ENCODE measurements at places on chromosomes 6 and 20.
A peak's percentile ranks its signal among the peaks of the same experiment; 100 is the strongest.

GRCh38 chr6:100230115-100230952, 234.4 kb downstream of the SIM1 start:
- no peak for DNase-seq

DNA sequence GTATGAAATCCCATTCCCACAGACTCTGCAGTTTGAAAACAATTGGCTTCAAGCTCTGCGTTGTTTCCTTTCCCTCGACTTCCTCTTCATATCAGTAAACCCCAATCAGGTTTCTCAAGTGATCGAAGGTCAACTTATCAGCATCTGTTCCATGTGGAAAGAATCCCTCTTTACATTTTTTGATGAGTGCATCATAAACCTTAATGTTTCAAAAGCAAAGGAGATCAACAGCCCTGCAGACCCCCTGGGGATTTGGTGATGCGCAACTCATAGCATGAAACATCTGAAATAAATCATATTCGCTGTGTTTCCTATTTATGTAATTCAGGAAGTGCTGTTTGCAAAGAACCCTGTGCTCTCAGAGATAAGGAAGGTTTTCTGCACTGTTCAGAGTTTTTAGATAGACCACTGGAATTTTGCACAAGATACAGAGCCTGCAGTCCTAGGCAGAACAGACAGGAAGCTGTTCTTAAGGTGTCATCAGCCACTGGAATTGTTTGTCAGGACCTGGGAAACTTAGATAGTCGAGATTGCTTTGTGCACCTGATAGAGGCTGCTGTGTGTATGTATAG, 216.0 kb downstream of the HIVEP2 start:
- DNase-seq, result peak; percentile 2

DNA sequence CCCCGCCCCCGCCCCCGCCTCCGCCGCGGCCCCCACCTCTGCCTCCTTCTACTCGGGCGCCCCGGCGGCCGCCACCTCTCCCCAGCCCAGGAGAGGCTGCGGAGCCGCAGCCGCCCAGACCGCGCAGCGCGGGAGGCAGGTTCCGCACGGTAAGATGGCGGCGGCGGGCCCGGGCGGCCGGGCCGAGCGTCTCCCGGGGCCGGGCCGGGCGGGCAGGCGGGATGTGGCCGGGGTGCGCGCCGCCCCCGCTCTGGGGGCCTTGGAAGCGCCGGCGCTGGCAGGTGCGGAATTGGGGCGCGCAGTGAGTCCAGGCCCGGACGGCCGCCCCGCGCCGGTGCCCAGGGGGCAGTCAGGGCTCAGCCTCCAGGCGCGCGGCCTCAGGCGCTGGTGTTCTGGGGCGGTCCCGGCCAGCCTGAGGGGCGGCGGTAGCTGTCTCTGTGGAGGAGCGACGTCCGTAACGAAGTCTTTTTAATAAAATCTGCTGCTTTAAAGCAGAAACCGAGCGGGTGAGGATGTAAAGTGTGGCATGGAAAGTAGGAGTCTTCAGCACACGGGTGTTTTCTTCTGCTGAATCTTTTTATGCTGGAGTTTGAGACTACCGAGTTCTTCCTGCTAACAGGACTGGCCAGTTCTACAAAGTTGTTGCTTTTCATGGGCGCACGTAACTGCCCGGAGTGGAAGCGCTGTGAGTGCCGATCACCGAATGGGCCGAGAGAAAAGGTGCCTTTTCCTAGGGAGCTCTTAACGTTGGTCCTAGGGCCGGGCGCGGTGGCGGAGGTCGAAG, at the start of gene GID8:
Gene GID8 (plus strand): TSS at position 43 of the 784 bp plus-strand sequence. CDS start 3,356 bp downstream, outside the sequence.
- no peak for DNase-seq

DNA sequence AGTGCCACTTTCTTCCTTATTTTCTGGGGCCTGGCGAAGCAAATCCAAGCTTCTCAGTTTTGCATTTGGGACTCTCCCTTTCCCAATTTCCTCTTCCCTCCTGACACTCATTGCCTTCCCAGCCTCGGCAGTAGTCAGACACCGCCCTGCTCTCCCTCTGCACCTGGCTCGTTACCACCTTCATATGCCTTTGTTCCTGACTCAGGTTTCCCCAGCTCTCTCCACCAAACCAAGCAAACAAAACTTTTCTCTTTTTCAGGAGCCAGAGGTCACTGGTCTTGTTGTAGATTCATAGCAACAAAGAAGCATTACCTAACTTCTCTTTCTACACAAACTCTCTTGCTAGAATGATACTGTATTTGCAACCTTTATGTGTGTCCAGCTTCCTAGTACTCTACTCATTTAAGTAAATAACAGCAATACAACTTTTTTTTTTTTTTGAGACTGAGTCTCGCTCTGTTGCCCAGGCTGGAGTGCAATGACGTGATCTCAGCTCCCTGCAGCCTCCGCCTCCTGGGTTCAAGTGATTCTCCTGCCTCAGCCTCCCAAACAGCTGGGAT, 9.0 kb upstream of the ZC3H12D start:
- no peak for DNase-seq

- DNase-seq, result no peak
These were observed 51.9 kb downstream of the FAM120B start for GRCh38 chr6:170358496-170358895.

- DNase-seq, result no peak
These were observed 114.7 kb downstream of the PLCB1 start for GRCh38 chr20:8246716-8247115.

- DNase-seq, result no peak
These were observed 32.7 kb downstream of the TLDC2 start for GRCh38 chr20:36908603-36909002.

GRCh38 chr20:48380661-48381060, 447.1 kb downstream of the PREX1 start:
- no peak for DNase-seq

- DNase-seq, result no peak
These were observed 142.1 kb downstream of the PXDC1 start for GRCh38 chr6:3609388-3609787.

DNA sequence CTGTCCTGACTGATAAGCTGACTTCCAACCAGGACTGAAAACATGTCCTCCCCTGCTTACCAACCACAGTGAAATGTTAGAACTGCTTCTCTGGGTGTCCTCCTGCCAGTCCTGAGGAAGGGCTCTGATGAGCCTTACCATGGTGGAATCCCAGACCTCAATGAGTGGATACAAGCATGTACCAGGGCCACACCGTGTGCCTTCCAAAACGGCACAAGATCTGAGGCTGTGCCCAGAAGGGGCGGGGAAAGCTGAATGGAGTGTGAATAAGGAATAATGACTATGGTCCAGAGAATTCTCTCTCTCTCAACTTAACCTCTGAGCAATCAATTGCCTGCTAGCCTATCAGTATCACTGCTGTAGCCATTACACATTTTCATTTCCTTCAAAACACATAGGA, 51.7 kb downstream of the PDE10A start:
- no peak for DNase-seq

- no peak for DNase-seq
These were observed 5.4 kb downstream of the NELFCD start for GRCh38 chr20:58986286-58986967.

GRCh38 chr20:7463290-7463689, 477.0 kb downstream of the HAO1 start:
- no peak for DNase-seq

- DNase-seq, result no peak
These were observed 43.4 kb upstream of the QKI start for GRCh38 chr6:163371129-163371528.

- DNase-seq, result no peak
These were observed 40.8 kb upstream of the RNF182 start for GRCh38 chr6:13883966-13884365.

GRCh38 chr6:11215773-11216172, 16.7 kb downstream of the NEDD9 start:
- DNase-seq, result no peak

DNA sequence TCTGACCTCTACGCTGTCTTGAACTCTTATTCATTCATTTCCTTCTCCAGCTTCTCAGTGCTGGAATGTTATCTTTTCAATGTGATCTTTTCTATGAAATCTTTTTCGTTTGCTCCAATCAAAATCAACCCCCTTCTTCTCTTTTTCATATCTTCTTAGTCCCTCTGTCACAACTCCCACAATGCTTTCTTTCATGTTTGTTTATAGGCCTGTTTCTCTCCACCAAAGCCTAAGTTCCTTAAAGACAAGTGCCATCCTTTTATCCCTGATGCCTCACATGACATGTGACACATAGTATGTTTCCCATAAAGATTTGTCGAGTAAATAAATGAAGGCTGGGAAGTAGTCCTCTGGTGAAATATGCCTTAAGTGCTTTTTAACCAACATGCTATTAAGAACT, 38.1 kb downstream of the CRYBG1 start:
- DNase-seq, result no peak

DNA sequence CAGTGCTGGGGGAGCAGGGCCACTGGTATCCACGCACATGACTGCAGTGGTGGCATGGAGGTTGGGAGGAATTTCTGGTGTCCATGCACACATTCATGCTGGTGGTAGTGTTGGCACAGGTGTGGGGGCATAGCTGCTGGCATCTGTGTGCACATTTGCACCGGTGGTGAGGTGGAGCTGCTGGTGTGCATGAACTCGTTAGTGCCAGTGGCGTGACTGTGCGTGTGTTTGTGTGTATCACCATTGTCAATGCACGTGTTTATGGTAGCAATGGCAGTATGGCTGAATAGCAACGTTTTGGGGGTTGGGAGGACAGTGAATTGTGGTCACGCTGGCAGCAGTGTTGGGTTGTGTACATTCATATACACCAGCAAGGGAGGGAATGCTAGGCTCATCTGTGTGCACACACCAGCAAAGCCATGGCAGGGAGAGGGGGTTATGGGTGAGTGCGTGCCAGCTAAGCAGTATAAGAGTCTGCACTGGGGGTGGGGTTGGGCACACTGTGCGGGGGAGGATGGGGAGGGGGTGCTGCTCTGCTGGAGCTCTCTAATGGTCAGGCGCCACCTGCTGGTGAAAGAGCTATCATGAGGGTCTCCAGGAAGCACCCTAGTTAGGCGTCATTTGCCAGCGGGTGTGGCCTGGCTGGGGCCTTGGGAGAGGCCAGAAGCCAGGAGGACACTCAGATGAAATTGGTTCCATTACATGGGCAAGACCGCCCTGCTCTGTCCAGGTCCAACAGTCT, 626.1 kb upstream of the ID4 start:
- no peak for DNase-seq

DNA sequence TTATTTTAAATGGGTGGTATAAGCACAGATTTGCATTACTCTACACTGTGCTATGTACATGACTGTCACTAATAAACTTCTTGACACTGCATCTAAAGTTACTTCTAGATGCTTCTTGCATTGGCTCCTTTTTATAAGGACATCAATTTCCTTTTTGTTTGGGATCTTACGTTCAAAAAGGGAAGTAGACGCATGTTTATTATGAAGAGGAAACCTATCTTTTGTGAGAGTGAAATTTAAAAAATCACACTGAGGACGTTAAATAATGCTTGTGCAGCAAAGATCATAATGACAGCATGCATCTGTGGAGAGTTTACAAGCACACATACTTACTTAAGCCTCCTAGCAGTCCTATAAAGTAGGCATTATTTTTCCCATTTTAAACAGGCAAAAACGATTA, 479.5 kb downstream of the CD83 start:
- DNase-seq, result no peak

- no peak for DNase-seq
These were observed 183.9 kb downstream of the SYNDIG1 start for GRCh38 chr20:24653306-24653705.

DNA sequence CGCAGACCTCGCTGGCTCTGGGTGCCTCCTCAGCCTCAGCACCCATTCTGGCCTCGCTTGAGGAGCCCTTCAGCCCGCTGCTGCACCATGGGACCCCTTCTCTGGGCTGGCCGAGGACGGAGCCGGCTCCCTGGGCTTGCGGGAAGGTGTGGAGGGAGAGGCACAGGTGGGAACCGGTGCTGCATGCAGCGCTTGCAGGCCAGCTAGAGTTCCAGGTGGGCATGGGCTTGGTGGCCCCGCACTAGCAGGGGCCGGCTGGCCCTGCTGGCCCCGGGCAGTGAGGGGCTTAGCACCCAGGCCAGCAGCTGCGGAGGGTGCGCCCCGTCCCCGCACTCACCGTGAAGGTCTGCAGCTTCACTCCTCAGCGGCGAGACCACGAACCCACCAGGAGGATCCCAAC, 30.4 kb downstream of the DEFB114 start:
- no peak for DNase-seq

- DNase-seq, result no peak
These were observed 95.5 kb downstream of the ASXL1 start for GRCh38 chr20:32453467-32454163.

DNA sequence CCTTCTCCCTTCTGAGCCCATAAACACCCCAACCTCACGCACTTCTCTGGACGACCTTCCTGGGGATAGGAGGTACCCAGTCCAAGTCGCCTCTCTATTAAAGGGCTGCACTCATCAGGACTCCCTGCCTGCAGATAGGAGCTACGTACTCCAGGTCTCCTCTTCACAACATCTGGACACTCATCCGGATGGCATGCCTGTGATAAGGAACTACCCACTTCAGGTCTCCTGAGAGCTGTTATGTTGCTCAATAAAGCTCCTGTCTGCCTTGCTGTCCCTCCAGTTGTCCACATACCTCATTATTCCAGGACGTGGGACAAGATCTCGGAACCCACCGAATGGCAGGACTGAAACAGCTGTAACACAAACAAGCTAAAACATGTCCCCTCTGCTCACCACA, 548.0 kb downstream of the TBC1D32 start:
- no peak for DNase-seq

- no peak for DNase-seq
These were observed 76.0 kb downstream of the THBS2 start for GRCh38 chr6:169177516-169178166.

DNA sequence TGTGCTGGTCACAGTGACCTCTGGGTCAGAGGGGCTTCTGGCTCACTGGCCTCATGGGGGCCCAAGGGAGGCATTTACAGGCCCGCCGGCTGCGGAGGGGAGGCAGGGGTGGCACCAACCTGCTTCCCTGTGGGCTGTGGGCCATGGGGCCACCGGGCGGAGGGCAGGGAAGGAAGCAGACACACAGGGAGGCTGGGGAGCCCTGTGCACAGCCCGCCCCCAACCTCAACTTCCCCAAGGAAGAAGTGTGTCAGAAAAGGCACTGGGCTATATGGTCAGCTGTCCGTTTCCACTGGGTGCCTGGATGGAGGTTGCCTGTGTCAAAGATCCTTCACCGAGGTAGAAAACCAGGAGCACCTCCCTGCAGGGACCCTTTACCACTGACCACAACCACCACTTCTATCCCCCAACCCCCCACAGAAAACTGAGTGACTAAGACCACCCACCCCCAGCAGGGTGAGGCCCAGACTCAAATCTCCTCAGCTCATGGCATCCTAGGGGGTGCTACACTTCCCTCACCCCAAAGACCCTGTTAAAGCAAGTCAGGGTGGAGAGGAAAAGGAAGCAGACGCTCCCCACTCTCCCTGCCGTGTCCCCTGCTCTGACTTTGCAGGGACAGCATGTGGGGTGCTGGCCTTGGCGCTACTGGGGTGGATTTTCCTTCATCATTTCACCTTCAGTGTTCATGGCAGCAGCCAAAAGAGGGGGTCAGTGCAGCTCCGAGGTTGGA, 5.6 kb downstream of the CST3 start:
- DNase-seq, result no peak

DNA sequence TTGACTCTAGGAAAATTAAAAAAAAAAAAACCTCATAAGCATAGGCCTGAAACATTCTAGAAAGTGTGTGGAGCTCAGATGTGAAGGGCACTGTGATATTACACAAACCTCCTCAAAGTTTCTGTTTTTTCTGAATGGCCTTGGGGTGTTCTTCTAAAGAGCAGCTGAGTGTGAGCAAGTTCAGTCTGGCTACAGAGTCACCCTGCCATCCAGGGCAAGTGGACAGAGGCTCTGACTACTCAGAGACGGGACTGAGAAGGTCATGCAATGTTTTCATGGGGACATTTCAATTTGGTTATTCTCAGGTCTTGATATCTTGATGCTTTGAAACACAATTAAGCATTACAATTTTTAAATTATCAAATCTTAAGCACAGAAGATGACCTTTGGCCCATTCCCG, 36.6 kb upstream of the SSTR4 start:
- DNase-seq, result no peak

Measured in stimulated activated naive B cell treated with anti-CD40 and anti-IgM and Interleukin-4, amounts not matched to agents 10 μg/mL and 1 μg/mL and 100 μg/mL, for 72 hours (primary cell).